LNCaP clone FGC (cell line): ENCODE measurements at places on chromosomes 2 and 18.

- no peak for DNase-seq
Observed at GRCh38 chr2:241315879-241316631, at the start of gene SEPTIN2. Gene SEPTIN2, plus strand, starts transcription at chr2:241315925. Its CDS starts 8,308 bp downstream, at chr2:241324233.

GRCh38 chr2:73291461-73292315 lies 1.7 kb downstream of the EGR4 start:
- no peak for DNase-seq

- DNase-seq = no peak
Observed at GRCh38 chr18:35692866-35693265, 111.3 kb downstream of the GALNT1 start.

DNA sequence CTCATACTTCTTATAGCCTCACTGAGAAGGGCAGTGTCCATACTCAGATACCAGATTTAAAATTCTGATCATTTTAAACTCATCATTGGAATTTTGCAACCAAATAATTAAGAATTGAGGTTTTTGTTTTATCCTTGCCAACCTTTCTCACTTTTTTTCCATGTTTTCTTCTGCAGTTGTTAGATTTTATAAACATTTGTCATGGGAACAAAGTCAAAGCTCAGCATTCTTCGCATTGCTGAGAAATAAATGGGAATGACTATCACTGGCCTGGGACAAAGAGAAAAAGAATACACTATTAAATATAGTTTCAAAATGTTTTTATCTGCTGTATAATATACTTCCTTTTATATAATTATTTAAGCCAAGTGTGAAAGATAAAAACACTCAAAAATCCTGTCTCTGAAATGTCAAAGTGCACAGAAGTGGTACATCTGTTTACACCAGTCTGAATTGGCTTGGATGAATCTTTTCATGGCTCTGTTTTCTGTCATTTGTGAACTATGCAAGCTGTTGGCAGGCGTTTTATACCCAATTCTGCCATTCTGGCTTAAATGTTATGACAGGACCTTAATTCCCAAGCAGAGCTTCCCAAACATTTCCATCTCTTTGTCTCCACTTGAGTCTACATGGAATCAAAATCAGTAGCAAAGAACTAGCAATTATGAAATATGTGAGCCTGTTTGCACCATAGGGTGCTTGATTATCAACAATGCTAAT lies 249.3 kb upstream of the SYT4 start:
- DNase-seq = no peak

DNA sequence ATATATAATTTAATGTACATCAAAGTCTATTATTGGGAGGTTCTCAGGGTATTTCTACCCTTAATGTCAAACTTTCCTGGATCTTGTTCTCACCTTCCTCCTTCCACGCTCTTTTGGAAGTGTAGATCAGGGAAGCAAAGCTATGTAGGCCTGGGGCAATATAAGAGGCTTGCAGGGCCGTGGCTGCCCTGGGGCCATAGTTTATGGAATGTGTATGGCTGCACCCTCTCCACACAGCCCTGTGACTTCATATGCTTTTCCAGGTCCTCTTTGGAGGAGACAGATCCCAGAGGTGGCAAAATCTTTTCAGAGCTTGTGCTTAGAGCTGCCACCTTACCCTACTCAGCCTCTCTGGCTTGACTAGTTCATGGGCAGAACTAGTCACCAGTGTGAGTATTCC lies 82.9 kb downstream of the PLB1 start:
- DNase-seq = no peak

- DNase-seq = no peak
Observed at GRCh38 chr2:106075048-106075447, 119.1 kb downstream of the UXS1 start.

- no peak for DNase-seq
Observed at GRCh38 chr2:79191816-79192215, 32.3 kb upstream of the REG3A start.

DNA sequence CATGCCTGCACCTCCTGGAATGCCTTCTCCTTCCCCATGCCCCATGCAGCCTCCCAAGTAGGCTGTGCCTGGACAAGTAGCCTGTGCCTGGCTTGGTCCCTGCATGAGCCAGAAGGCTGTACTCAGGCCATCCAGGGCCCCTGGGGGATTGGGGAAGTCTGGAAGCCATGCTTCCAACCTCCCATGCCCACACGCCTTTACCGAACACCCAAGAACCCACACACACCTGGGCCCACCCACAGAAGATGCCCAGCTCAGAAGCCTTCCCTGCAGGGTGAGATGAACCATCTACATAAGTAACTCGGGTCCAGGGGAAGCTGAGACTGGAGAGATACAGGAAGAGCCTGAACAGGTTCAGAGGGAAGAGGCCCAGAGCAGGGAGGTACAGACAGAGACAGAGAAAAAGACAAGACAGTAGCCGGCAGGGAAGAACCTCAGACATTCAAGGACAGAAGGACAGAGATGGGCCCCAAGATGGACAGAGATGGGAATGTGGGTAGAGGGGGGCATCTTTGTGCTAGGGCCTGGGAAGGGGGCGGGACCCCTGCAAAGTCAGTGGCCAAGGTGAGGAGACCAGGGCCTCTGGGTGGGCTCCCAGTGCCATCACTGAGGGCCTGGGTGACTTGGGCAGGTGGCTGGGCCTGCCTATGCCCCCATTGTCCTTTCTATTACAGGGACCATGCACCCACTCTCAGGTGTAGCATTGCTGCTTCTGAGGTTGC lies 4.3 kb downstream of the BIN1 start:
- DNase-seq = no peak

DNA sequence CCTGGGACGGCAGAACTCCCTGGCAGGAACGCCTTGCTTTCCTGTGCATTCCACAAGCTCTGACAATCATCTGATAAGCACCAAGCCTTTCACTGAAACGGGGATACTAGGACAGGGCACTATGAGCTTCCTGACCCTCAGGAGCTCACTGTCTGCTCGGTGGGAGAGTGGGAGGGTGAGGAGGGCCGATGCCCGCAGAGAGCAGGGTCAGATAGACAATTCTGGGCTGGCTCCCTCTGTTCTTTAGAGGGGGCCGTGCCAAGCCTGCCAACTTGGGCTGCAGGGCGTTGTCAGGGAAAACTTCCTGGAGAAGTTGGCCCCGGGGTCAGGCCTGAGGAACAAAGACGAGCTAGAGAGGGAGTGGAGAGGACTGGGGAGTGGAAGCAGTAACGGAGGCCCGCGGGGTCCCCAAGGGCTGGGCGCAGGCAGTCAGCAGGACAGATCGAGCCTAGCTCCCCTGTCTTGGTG lies 82.0 kb downstream of the CTAGE1 start:
- no peak for DNase-seq

DNA sequence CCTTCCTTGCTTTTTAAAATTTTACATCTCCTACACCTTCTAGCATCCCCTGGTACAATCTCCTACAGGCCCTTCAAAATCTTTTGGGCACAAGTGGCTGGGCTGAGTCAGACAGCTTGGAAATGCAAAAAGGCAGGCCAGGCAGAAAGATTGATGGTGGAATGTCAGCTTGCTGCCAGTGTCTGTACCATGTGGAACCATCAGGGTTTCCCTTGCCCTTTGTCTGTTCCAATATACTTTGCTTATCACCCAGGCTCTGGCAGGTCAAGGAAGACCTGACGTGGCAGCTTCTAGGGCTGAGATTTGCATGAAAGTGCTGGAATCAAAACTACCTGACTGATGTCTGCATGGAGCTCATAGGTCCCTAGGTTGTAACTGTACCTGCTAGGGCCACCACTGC lies 33.3 kb downstream of the GPR39 start:
- no peak for DNase-seq

DNA sequence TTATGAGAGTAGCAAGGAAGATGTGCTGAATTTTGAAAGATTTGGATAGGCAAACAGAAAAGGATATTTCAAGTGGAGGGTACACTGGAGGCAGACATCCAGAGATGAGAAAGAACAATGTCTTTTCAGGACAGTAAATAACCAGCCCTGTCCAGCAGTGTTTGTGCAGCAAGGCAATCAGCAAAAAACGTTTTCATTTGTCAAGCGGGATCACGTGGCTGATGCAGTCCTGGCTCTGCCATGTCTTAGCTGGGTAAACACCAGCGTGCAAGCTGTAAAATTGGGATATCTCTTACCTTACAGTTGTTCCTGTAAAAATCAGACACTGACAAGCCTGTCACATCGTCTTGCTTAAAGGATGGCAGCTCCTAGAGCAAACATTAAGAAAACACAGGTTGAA lies 67.8 kb downstream of the CWC22 start:
- peak; percentile 95 for DNase-seq

- DNase-seq = no peak
Observed at GRCh38 chr2:164911832-164912231, 43.5 kb downstream of the SLC38A11 start.

DNA sequence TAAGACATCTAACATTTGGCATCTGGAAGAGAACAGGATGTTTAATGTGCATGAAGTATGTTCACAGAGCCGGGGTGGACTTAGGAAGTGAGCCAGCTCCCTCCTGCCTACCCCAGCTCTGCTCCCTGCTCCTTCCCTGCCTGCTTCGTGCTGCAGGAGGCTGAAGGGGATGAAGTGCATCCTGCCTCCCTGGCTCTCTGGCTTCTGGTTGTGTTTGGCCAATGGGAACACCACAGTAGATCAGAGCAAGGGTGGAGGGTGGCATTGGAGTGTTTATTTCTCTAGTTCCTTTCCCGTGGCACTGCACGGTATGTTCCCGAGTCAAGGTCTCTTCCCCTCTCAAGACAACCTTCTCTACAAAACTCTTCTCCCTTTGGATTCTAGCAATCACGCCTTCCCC lies 379.9 kb downstream of the CLIP4 start:
- DNase-seq = no peak

GRCh38 chr2:140502951-140503630 lies 1627.7 kb downstream of the LRP1B start:
- DNase-seq = no peak

- DNase-seq = no peak
Observed at GRCh38 chr2:101153787-101154186, 2.6 kb upstream of the TBC1D8 start.

DNA sequence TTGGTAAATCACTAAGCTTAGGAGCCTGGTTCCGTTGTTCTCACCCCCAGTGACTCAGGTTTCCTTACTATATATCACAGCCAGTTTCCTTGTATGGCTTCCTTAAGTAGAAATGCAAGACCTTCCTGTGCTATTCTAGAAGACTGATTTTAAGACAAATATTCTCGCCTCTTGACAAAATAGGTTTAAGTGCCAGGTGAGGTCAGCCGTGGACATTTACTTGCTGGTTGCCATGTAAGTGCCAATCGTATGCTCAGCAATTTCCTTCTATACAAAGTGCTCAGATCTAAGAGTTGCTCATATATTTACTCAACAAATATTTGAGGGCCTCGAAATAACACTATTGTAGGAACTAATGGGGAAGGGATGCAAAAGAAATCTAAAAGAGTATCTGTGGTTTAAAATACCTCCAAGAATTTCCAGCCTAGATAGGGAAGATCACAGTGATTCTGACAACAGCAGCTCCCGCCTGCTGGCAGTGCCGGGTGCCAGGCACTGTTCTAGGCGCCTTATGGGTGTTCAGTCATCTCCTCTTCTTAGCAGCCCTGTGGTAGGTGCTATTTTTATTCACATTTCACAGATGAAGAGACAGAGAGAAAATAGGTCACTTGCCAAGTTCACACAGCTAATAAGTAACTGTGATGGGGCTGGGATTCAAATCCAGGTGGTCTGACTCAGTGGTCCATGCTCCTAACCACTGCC lies 95.3 kb upstream of the B3GNT7 start:
- DNase-seq = peak; percentile 96

- no peak for DNase-seq
Observed at GRCh38 chr18:47931718-47932103, 1.3 kb upstream of the SMAD2 start.

DNA sequence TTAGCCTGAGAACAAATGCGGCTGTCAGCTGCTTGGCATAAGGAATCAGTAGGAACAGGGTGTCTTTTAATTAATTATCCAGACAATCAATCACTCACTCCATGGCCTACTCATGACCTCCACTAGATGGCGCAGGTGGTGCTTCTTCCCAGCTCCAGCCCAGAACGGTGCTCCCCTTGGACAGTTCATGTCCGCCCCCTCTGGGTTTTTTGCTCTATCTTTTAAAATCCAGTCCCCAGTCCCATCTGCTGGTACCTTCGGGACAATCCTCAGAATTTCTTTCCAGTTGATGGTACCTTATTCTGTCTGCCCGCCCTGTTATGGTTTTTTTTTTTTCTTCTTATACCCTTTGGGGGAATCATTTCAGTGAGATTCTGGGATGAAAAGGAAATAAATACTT lies 99.8 kb downstream of the CACNB4 start:
- DNase-seq = no peak

DNA sequence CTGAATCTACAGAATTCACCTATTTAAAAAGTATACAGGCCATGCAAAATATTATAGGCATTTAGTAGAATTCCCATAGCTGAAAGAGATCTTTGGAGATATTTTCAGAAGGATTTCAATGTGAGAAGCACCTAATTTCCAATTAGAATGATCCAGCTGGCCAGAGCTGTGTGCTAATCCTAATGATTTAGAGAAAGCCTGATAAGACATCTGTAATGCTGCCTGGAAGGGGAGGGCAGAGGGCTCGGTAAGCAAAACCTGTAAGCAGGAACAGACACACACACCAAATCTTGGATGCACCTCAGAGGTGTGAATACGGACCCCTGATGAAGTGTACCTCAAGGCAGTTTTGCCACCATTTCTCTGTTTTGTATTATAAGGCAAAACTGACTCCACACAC lies 14.0 kb downstream of the SERTAD2 start:
- no peak for DNase-seq
